Activated CD4-positive, alpha-beta T cell treated with anti-CD3 and anti-CD28 coated beads, Interleukin-2, amount 10 ng/mL, durations not matched to agents 7 days and 5 days (primary cell): ENCODE measurements at places on chromosomes 1 and 21. TPM values are rescaled to one million over a fixed set of nuclear protein-coding genes. Genes with fewer than 3 reads are reported as not detected.

DNA sequence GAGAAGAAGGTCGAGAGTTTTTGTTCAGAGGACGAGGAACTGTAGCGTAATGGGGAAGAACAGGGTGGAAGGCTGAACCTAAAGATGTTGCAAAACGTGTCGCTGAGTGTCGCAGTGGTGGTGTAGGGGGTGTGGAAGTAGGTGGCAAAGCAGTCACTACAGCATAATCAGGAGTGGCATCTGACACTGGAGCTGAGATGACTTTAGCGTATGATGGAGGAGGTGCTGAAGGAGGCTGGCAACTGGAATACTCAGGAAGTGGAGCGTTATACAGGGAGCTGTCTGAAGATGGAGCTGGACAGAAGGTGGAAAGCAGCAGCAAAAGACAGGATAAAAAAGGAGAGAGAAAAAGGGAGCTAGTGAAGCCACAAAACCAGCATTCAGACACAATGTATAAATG, 89.9 kb upstream of the LBR start:
- H3K27me3 ChIP-seq: peaks cover 13% of the 10 kb centered on the region
- no peaks in the 10 kb centered on the region for H3K4me1 ChIP-seq
- H3K4me3 ChIP-seq: no peak overlapping the region
- H3K27ac ChIP-seq: no peak overlapping the region
- DNase-seq: no peak

DNA sequence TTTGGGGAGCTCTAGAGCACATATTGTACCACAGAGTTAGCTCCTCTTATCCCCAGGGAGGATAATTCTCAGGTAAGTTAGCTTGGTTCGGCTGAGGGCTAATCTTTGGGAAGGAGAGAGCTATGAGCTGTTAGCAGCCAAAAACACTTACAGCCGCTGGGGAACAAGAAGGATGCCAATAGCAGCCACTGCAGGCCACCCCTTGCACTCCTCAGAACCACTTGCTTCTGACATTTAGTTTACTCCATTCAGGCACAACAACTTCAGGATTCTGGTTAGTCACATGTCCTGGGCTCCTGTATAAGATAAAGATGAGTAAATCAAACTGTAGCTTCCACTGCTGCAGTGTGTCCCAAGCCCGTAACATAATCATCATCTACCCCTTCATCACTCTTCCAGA, 212.6 kb upstream of the ADGRL2 start:
- no peaks in the 10 kb centered on the region for H3K27me3 ChIP-seq
- DNase-seq: no peak
- H3K27ac ChIP-seq: no peak overlapping the region
- H3K4me1 ChIP-seq: no peaks in the 10 kb centered on the region

GRCh38 chr1:31572323-31573104, 3.8 kb upstream of the TINAGL1 start:
- H3K36me3 ChIP-seq: no peaks in the 10 kb centered on the region
- H3K27ac ChIP-seq: no peak overlapping the region
- H3K4me1 ChIP-seq: peaks cover 3% of the 10 kb centered on the region
- H3K4me3 ChIP-seq: no peak overlapping the region
- peaks cover 3% of the 10 kb centered on the region for H3K27me3 ChIP-seq

DNA sequence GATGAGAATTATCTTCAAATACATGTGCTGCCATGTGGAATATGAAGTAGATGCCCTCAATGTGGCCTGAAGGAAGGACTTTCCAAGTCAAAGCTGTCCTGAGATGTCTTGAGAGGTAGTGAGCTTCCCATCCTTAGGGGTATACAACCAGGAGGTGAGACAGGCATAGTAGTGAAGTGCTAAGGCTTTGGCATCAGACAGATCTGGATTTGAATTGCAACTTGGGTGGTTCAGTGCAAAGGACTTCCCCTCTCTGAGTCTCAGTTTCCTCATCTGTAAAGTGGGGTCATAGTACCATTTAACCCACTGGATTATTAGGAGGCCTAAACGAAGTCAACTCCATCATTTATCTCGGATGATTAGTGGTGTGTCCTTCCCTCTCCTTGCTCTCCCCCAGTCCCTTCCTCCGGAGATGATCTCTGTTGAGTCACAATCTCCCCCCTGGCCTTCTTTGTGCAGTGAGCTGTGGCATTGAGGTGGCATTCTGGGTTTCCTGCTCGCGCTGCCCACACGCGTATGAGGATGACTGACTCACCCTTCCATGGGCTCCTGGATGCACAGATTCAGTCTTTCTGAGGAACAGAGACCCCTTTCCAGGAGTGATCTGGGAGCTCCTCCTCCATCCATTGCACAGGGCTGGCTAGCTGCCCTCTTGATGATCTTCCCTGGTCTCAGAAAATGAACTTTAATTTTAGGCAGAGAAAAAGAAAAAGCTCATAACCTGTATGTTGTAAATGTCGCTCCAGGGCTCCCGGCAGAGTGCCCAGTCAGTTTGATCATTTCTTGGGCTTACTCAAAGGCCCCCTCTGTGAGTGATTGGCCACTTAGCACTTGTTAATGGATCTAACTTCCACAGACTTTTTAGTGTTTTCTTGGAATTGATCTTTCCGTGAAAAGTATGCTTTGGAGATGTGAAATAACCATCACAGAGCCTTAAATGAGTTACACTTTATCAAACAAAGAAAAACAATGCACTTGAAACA, 354.6 kb downstream of the PTPRU start:
- peaks cover 5% of the 10 kb centered on the region for H3K27me3 ChIP-seq
- H3K27ac ChIP-seq: no peak overlapping the region
- no peaks in the 10 kb centered on the region for H3K36me3 ChIP-seq

DNA sequence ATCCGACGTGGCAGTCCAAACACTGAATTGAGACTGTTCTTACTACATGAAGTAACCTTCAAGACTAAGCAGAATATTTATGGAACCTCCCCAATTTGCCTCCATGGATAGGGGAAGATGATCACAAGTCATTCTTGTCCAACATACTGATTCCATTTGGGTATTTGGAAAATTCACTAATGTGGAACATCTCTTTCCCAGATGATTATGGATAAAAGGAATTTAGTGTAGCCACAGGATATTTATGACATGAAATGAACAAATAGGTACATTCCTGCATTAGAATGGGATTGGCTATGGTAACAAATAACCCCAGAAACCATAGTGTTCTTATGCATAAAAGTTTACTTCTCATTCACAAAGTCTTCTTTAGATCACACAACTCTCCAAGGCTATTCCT, 40.2 kb upstream of the SGIP1 start:
- H3K27ac ChIP-seq: no peak overlapping the region
- H3K36me3 ChIP-seq: no peaks in the 10 kb centered on the region
- H3K27me3 ChIP-seq: peaks cover 16% of the 10 kb centered on the region
- no peak overlapping the region for H3K4me3 ChIP-seq
- no peak for DNase-seq

- no peak overlapping the region for H3K4me3 ChIP-seq
- H3K36me3 ChIP-seq: peaks cover 3% of the 10 kb centered on the region
- no peaks in the 10 kb centered on the region for H3K27me3 ChIP-seq
- DNase-seq: peak; percentile 18
Observed at GRCh38 chr1:36400825-36401601, 3.3 kb upstream of the LSM10 start.

GRCh38 chr21:28442624-28443023, 550.1 kb downstream of the LTN1 start:
- H3K36me3 ChIP-seq: no peaks in the 10 kb centered on the region
- no peak for DNase-seq
- peaks cover 5% of the 10 kb centered on the region for H3K27me3 ChIP-seq
- H3K4me1 ChIP-seq: no peaks in the 10 kb centered on the region
- no peak overlapping the region for H3K27ac ChIP-seq

DNA sequence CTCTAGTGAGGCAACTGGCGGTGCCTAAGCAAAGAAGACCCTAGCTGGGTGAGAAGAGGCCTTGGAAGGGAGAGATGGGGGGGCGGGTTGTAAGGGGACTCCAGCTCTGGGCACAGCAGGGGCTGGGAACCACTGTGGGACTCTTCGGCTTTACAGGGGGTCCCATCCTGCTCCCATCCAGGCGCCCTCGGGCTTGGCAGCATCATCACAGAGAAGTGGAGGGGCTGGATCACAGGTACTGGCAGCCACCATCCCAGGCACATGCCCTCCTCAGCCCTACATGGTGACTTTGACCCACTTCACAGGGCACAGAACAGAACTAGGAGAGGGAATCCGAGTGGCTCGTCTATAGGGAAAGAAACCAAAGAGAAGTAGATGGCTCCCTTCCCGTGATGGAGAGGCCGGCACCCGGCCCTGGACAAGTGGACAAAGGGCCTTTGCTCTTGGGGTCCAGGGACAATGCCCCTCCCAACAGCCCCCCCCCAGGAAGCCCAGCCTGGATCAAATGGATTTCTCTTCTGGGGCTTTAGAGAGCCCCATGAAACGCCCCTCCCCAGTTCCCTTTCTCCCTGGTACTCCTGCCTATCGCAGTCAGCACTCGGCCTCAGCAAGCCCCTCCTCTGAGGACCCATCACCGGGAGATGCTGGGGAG, 54.0 kb upstream of the ECE1 start:
- peaks cover 15% of the 10 kb centered on the region for H3K36me3 ChIP-seq
- H3K27me3 ChIP-seq: no peaks in the 10 kb centered on the region
- no peak for DNase-seq
- peak overlapping the region; percentile 94 for H3K27ac ChIP-seq
- H3K4me1 ChIP-seq: peaks cover 46% of the 10 kb centered on the region

The FOXD3 gene
- not detected for total RNA-seq
